ENCODE measurements at places on chromosomes 6 and 20. TPM values are rescaled to one million over a fixed set of nuclear protein-coding genes. Genes with fewer than 3 reads are reported as not detected.

NR2E1 gene
- total RNA-seq: not detected

DNA sequence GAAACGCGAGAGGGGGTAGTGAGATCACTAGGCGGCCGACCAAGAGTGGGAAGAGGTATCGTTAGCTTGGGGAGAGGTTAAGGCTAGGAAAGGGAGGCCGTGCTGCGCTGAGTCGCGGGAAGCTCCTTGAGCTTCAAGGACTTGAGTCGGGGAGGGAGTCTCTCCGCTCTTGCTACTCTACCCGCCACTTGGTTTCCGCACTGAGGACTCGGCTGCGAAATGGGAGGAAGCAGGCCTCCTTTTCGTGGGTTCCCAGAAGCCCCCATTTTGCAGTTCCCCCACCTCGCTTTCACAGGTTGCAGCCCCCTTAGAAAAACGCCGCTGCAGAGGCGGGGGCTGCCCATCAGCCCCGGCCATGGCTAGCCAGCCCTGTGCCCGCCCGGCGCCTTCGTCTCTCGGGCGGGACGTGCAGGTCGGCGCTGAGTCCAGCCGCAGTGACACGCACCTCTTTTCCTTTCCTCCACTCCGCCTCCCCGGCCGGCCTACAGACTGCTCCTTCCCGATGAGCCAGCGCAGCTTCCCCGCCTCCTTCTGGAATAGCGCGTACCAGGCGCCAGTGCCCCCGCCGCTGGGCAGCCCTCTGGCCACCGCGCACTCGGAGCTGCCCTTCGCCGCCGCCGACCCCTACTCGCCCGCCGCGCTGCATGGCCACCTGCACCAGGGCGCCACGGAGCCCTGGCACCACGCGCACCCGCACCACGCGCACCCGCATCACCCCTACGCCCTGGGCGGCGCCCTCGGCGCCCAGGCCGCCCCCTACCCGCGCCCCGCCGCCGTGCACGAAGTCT is 4.9 kb downstream of the VGLL2 start:
- H3K27me3 ChIP-seq: peaks cover 100% of the 10 kb centered on the region
- no peak for DNase-seq
- H3K4me1 ChIP-seq: peaks cover 23% of the 10 kb centered on the region
- H3K4me3 ChIP-seq: peak overlapping the region; percentile 58

DNA sequence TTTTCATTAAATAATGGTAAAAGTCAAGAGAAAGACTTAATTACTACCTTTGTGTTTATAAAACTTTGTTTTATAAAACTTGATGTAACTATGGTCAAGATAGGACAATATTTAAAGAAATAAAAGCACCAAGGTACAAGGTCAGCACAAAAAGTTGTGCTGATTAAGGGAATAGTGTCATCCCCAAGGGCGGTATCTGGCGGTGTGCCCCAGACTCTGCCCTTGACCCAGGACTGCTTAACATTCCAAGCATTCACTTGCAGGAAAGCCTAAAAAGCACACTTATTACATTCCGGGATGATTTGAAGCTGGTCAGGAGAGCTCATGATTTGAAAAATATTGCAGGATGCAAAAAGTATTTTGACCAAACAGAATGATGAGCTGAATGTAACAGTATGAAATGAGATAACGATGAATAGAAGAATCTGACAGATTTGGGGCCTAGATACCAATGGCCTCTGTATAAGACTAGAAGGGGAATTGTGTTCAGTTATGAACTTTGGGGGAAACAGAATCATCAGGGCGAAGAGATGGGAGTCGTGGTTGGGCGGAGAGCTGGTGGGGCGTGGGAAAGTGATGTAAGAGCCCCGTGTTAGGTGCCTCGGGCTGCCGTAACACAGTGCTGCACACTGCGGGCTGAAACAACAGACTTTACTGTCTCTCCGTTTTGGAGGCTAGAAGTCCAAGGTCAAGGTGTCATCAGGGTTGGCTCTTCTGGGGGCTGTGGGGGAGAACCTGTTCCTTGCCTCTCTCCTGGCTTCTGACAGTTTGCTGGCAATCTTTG is 77.2 kb downstream of the CDC5L start:
- H3K4me3 ChIP-seq: no peak overlapping the region
- H3K27me3 ChIP-seq: no peaks in the 10 kb centered on the region
- peaks cover 7% of the 10 kb centered on the region for H3K4me1 ChIP-seq
- no peak for DNase-seq

GRCh38 chr6:25181350-25181724 is 97.8 kb upstream of the CARMIL1 start:
- no peaks in the 10 kb centered on the region for H3K36me3 ChIP-seq
- no peak for DNase-seq
- H3K27ac ChIP-seq: peak overlapping the region; percentile 11
- no peak overlapping the region for H3K4me3 ChIP-seq

GRCh38 chr6:153898360-153899059 is 140.5 kb upstream of the OPRM1 start:
- no peak overlapping the region for H3K4me3 ChIP-seq
- no peaks in the 10 kb centered on the region for H3K27me3 ChIP-seq
- no peaks in the 10 kb centered on the region for H3K4me1 ChIP-seq
- H3K36me3 ChIP-seq: no peaks in the 10 kb centered on the region
- H3K27ac ChIP-seq: no peak overlapping the region

- no peak overlapping the region for H3K27ac ChIP-seq
- H3K4me3 ChIP-seq: no peak overlapping the region
- DNase-seq: no peak
- peaks cover 87% of the 10 kb centered on the region for H3K36me3 ChIP-seq
- no peaks in the 10 kb centered on the region for H3K4me1 ChIP-seq
- no peaks in the 10 kb centered on the region for H3K27me3 ChIP-seq
Measured at GRCh38 chr6:106662458-106662857, 33.1 kb downstream of the QRSL1 start.

Measured in left ventricle myocardium inferior (tissue), 1 donor.